Stimulated activated CD4-positive, alpha-beta T cell treated with anti-CD3 and anti-CD28 coated beads, TNF-alpha, amount 100 ng/mL, for 48 hours (primary cell): ENCODE measurements at places on chromosomes 7 and 10.

- no peak for DNase-seq
Observed at GRCh38 chr7:12146813-12147212, 64.3 kb upstream of the TMEM106B start.

- no peak for DNase-seq
Observed at GRCh38 chr7:91239171-91239604, 25.0 kb upstream of the FZD1 start.

DNA sequence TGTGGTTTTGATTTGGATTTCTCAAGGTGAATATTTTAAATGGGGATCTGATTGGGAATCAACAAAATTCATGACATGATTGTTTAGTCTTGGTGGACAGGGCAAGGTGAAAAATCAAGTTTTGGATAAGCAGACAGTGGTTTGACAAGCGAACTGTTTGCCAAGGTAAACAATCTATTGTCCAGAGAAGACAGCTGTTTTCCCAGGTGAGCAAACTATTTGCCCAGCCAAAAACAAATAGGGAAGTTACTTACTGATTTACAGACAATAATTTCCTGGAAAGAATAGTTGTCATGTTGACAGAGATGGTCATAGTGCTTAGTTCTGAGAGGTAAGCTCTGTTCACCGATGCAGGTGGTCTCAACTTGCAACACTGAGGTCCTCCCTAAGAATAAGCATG, 94.0 kb upstream of the STEAP1B start:
- no peak for DNase-seq

DNA sequence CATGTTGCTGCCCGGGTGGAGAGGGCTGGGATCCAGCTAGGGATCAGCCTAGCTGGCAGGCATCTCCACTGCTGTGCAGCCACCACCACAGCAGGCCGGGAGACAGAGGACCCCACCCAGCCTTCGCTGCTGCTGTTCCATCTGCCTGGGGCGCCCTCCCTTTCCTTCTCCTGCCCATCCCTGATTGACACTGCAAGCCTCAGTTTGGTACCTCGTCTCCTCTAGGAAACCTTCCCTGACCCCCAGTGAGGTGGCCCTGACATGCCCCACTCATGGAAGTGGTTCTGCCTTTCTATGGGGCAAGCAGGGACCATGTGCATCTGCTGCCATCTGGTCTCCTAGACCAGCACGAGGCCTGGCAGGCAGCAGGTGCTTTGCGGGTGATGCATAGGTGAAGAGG, 30.4 kb upstream of the DPYSL4 start:
- no peak for DNase-seq

DNA sequence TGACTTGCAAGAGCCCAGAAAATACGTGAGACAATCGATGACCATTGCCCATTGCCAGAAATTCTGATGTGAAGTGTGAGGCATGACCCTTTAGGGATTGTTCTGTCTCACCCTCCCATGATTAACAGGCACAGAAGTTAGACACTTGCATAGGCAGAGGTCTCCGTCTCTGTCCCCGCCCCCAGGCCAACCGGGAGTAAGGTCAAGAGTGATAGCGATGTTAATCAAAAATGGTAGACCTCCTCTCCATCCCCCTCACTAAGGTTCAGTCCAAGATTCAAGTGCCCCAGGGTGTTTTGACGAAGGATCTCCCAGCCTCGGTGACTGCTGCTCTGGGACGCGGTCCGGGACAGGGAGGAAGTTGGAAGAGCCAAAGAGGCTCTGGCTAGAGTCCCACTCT, 22.7 kb upstream of the TRPV6 start:
- no peak for DNase-seq

- no peak for DNase-seq
Observed at GRCh38 chr7:38375453-38375852, 102.0 kb upstream of the TARP start.

GRCh38 chr7:138014686-138015085, 12.8 kb upstream of the CREB3L2 start:
- no peak for DNase-seq

DNA sequence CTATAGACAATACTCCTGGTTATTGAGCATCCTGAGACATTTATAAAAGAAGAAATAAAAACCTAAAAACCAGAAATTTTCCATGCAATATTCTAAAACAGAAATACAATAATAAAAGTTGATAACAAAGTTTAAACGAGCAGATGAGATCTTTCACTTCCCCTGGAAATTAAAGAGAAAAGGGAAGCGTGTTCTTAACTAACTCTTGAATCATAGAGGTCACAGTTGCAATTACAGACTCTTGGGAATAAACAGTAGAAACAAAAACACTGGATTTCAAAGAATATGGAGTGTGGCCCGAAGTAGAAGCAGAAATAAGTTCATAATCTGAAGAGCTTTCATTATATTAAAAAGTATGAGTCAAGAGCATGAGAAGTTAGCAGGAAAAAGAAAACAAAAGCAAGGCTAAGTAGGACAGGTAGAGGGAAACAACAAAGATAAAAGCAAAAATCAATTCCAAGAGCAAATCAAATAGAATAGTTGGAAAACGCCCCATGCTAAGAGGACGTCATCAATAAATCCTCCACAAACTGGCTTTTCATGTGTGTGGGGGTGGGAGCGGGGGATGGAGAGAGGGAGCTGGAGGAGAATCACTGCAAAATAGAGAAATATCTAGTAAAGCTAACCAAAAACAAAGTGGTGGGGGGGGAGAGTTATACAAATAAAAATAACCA, 55.2 kb upstream of the C10orf71 start:
- no peak for DNase-seq

DNA sequence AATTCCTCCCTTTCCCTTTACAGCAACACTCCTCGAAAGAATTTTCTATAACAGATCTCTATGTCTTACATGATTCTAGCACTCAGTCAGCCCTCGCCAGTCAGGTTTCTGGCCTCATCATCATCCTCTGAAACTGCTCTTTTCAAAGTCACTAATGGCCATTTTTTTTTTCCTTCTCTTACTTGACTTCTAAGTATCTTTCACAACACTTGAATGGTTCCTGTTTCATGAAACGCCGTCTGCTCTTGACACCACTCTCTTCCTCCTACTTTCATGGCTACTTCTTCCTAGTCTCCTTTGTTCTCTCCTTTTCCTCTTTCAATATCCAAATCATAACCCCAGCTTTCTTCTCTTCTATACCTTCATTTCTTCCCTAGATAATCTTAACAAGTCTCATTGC, 100.5 kb upstream of the NRP1 start:
- no peak for DNase-seq

- DNase-seq, result no peak
Observed at GRCh38 chr10:86105640-86106039, 261.0 kb downstream of the GRID1 start.

- no peak for DNase-seq
Observed at GRCh38 chr10:119669331-119669730, 18.2 kb downstream of the BAG3 start.

- no peak for DNase-seq
Observed at GRCh38 chr7:2134740-2135139, 98.0 kb downstream of the MAD1L1 start.

- DNase-seq, result no peak
Observed at GRCh38 chr7:101294039-101294831, 27.4 kb downstream of the IFT22 start.

- no peak for DNase-seq
Observed at GRCh38 chr10:78774999-78775711, 293.6 kb upstream of the ZMIZ1 start.

DNA sequence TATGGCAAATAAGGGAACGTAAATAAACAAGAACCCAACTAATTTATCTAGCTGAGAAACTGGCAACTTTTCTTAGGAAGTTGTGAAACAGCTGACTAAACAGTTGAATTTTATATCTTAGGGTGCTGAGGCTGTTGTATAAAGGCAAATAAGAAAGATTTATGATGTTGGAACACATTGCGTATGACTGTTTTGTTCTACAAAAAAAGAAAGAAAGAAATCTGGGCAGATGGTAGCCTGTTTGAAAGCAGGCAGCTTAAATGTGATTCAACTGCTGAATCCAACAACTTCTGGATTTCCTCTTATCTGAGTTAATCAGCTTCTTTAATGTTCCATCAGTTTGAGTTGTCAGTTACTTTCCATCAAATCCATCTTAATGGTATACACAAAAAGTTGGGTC, 214.5 kb downstream of the SNX13 start:
- no peak for DNase-seq

GRCh38 chr7:70459546-70459945, 672.4 kb upstream of the GALNT17 start:
- no peak for DNase-seq

DNA sequence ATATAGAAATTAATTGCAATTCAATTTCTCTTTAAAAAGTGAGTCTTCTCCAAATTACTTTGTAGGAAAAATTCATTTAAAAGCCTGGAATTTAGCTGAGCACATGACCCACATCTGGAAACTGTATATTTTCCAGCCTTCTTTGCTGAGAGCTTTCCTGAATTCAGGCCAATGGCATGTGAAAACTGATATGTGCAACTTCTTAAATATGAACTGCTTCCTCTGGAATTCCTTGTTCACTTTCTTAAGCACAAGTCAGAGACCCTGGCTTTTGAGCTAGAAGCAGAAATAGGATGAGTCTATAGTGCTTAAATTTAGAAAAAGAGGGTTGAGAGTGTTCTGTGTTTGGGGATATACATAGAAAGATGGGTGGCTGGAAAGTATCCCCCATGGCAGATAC, 365.1 kb upstream of the MTPN start:
- DNase-seq, result no peak

DNA sequence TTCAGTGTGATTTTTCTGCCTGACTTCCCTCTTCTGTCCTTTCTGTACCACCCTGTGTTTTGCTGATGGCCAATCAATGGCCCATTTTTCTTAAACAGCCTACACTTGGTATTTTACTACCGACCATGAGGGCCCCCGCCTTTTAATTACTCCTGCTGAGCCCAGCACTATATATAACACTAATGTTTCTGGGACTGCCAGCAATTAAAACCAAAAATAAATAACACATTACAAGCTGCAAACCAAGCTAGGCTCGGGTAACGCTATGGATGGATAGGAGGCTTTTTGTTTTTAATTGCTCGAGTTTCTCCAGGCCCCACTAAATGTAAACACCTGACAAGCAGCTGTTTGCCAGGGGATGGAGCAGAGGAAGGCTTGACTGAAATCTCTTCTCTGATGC, 915.4 kb upstream of the AUTS2 start:
- DNase-seq, result no peak

DNA sequence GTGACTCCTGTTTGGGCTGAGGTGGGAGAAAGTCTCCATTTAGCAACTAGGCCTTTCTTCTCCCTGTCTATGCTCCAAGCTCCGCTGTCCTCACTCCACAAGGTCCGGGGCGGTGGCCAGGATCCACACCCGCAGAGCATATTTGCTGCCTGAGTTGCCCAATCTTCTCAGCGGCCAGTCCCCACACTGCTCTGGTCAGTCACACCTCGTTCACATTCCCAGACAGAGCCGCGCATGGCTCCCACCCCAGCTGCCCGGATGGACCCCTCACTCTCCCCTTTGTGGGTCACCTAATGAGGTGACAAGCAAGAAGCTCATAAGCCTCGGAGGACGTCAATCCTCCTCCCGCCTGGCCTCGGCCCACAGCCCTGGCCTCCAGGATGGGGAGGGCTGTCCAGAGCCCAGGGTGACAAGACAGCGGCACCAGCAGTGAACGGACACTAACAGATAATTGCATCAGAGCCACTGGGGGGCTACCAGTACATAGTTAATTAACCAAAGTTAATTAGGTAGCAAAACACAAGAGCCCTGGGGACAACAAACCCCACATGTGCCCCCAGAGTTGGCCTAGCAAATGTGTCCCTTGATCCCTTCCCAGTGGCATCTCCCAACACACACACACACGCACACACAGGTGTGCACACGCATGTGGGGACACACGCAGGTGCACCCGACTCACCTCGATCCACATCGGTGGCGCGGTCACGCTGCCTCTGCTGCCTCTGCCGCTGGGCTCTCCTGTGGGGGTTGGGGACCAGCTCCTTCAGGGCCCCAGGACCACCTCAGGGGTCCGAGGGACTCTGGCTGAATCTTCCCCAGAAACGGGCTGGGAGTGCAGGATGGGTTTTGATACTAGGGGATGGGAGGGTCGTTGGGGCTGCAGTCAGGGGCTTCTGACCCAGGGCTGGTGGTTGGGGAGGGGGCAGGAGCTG, 11.8 kb downstream of the EPHA1 start:
- no peak for DNase-seq
